ENCODE measurements at places on chromosomes 7 and 10.

DNA sequence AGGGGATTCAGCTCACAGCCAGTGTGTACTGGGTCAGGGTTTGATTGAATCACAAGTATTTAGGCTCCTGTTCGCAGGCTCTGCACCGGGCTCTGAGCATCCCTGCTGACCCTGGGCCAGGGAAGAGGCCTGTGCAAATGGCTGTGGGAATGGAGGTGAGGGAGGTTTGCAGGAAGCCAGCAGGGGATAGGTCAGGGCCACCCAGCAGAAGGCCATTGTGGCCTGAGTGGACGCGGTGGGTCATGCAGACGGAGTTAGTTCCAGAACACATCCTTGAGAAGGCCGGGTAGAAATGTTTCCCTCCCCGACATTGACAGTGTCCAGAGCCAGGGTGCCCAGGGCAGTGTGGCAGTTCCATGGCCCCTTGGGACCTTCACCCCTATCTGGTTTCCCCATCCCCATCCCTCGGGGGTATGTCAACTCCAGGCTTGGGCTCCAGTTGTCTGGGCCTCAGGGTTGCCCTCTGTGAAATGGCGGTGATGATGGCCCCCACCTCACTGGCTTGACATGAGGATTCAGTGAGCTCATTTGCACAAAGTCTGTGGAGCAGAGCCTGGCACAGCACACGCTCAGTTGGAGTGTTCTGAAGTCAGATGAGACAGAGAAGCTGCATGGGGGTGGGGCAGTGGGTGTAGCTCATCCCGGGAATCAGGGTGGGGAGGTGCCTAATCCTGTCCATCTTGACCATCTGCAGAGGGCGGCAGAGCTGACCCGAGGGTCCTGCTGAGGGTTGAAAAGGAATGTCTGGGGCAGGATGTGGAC is 107.6 kb downstream of the ADCY1 start:
- no peak for DNase-seq

DNA sequence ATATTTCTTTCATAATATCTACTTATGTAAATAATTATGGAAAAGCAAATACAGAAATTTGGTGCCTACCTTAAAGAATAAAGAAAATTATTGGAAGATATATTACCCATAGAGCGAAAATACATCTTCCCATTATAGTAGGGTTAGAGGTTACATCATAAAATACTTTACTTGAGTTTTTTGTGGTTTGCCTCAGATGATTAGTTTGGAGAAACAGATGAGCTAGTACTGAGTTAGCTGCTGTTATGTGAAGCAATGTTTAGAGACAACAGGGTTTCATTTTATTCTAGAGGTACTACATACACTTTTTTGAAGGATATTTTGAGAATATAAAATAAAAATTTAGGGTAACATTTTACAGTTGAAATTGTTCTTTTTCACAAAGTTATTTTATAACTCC is 2.9 kb upstream of the MLLT10 start:
- DNase-seq, result no peak

DNA sequence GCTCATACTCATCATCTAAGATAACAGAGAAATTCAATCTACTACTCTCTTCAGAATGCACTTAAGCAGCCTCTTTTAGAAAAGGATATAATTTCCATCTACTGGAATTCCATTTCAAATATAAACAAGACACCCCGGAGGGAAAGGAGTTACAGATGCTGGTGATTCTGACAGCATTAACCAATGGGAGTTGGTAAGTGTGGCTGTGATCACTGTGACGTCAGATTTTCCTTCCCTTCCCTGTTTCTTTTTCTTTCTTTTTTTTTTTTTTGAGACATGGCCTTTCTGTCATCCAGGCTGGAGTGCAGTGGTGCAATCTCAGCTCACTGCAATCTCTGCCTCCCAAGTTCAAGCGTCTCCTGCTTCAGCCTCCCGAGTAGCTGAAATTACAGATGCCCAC is 106.6 kb downstream of the ACTR3B start:
- DNase-seq, result no peak

GRCh38 chr10:58409956-58410610 is 24.9 kb downstream of the TFAM start:
- DNase-seq, result no peak

GRCh38 chr10:93281367-93281720 is 200.8 kb downstream of the MYOF start:
- no peak for DNase-seq

- DNase-seq, result no peak
Observed at GRCh38 chr7:42197451-42197850, 39.6 kb downstream of the GLI3 start.

GRCh38 chr7:158585721-158586498 is 1.7 kb downstream of the PTPRN2 start:
- peak; percentile 50 for DNase-seq

DNA sequence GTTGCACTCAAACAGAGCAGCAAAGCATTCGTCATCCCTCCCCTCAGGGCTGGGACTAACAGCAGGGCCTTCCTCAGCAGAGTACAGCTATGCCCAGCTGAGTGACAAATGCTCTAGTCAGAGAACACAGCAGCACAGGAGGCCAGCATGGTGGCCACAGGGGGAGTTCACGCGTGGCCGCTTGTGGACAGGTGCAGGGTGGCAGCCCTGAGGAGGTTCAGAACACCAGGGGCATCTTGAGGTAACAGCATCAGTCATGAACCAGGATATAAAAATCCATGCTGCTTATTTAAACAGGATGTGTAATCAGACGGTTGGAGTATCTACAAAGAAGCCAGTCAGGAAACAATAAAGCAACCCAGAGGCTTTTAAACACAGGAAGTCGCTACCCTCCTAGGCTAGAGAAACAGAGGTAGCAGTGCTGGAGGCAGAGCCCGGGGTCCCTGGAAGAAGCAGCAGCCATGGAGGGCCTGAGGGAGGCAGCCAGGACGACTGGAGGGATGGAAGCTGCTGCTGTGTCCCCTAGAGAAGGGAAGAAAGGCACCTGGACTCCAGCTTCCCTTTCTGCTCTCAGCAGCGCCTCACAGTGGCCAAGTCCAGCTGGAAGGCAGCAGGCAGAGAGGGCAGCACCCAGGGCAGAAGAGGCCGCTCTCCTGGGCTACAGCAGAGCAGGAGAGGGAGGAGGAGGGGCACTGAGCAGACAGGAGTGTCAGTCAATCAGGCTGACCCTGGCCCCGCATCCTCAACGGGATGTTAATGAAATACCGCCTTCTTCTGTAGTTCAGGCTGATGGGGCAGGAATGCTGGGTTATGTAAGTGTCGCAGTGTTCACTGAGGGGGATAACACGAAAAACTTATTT is 70.8 kb upstream of the UCN3 start:
- DNase-seq, result peak; percentile 71

GRCh38 chr7:127828843-127829500 is 177.0 kb downstream of the SND1 start:
- DNase-seq, result no peak

GRCh38 chr7:137880432-137880831 is 33.7 kb upstream of the DGKI start:
- no peak for DNase-seq

GRCh38 chr7:121681700-121682099 is 191.3 kb upstream of the PTPRZ1 start:
- no peak for DNase-seq

- no peak for DNase-seq
Observed at GRCh38 chr7:121537031-121537430, 140.9 kb upstream of the FAM3C start.

GRCh38 chr10:63221950-63222349 is 88.8 kb downstream of the NRBF2 start:
- DNase-seq, result no peak

DNA sequence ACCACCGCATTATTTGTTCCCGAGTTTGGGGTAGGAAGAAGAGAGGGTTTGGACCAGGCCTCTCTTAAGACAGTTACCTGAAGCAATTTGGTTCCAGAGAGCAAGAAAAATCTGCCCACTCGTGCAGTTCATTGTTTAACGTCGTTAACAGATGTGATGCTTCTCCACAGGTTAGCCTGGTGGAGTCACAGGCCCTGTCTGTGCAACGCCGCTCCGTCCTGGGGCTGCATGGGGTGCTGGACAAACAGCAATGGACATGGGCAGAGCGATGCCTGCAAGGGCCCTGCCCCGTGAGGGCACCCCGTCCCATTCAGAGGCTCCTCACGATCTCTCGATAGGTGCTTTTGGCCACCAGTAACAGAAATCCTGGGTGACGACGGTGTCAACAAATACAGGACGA is 9.7 kb downstream of the FOXL3 start:
- peak; percentile 5 for DNase-seq

GRCh38 chr10:11517150-11517549 is 94.3 kb downstream of the USP6NL start:
- no peak for DNase-seq

- DNase-seq, result no peak
Observed at GRCh38 chr7:604884-605531, 85.4 kb upstream of the PDGFA start.

GRCh38 chr7:110733221-110733620 is 357.7 kb upstream of the LRRN3 start:
- no peak for DNase-seq

DNA sequence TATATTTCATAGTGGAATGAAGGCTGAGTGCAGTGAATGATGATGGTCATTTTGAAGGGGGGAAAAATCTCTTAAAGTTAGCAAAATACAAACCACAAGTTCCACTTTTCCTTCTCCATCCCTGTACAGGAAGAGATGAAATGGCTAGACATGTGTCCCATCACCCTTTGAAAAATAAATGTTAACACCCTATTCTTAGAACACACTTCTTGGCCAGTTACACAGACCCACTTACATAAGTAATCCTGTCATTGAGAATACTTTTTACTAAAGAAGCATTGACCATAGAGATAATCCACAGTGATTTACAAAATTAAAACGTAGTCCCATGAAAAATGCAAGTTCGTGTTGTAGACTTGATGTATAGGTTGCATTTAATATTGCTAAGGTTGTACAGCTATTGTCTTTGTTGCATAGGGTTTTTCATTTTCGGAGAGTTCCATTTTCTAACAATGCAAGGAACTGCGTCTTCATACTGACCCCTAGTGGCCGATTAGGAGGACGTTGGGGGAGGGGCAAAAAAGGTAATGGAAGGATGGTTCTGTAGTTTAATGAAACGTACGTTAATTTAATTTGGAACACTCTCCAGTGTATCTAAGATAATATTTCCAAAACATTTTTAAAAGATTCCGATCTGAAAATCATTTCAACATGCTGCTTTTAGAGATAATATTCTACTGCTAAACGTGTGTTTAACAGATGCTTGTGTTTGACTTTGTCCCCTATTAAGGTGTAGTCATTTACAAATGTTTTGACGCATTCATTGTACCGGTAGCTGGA is 60.9 kb downstream of the ARMC3 start:
- DNase-seq, result no peak

- no peak for DNase-seq
Observed at GRCh38 chr10:129670124-129670523, 203.1 kb downstream of the MGMT start.

DNA sequence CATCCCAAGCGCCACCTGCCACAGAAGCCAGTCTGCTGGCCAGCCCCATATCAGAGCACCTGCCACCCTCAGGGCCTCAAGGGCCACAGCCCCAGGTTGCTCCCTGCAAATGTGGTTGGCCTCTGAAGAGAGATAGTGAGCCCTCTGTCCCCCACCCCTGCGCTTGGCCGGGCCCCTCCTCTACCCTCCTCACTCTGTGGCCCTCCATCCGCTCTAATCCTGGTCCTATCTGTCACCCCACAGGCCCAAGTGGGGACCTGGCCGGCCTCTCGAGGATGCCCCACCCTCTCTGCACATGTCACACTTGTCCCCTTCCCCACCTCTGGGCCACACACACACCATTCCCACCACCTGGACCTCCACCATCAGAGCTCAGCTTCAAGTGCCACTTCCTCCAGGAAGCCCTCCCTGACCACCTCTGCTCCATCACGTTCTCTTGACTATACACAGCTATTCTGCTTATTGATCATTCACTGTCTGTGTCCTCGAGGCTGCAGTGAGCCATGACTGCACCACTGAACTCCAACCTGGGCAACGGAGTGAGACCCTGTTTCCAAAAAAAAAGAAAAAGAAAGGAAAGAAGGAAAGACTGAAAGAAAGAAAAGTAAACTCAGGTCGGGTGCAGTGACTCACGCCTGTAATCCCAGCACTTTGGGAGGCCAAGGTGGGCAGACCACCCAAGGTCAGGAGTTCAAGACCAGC is 42.4 kb downstream of the TNRC18 start:
- DNase-seq, result no peak

GRCh38 chr7:98211221-98211675 is at the start of gene BHLHA15:
Gene BHLHA15, plus strand, starts transcription at chr7:98211439. Its CDS starts 871 bp downstream, at chr7:98212310.
- peak; percentile 79 for DNase-seq

DNA sequence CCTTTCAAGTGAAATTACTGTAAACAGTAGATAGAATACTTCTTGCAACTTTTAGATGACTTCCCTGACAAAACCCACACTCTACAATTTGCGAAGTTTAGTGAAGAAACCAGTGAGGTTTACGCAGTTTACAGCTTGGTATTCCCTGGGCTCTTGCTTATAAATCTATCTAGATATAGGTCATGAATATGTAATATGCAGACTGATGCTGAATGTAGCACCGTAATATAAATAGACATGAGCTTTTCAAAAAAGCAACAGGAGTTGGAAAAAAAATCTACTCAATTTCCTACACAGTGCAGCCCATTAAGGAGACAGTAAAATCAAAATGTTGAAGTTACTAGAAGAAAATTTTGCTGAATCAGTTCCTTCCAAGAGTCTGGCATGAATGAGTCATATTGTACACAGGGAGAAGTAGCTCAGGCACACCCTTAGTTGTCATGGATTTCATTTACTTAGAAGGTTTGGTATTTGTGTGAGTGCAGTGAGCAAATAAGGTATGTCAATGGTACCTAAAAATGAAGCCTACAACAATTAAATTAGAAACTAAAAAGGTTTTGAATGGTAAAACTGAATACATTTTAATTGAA is 67.7 kb upstream of the NEUROD6 start:
- no peak for DNase-seq

DNA sequence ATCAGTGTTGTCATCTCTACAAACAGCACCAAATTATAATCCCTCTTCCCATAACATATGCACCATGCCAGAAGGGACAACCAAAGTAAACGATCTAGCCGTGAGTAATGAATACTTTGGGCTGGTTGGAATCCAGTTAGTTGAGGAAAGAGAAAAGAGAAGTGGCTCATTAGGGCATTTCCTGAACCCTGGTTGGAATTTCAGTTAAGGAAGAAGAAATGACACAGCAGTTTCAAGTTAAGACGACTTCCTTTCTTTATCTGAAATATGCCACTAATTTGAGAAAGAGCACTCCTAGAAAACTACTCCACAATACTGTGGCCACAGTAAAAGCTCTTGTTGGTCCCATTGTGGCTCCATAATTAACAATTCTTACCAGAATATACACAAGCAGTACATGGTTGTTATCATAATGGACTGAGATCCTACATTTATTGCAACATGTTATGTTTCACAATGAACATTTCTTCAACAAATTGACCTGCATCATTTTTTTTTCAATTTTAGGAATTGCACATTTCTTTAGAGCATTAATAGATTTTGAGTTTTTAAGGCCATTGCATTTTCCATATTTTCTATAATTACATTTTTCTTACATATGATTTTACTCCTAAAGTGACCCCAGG is at the start of gene TFEC:
TSS of gene TFEC (minus strand) at position 113 of the 626 bp plus-strand sequence. CDS start 46,322 bp downstream, outside the sequence.
- no peak for DNase-seq

DNA sequence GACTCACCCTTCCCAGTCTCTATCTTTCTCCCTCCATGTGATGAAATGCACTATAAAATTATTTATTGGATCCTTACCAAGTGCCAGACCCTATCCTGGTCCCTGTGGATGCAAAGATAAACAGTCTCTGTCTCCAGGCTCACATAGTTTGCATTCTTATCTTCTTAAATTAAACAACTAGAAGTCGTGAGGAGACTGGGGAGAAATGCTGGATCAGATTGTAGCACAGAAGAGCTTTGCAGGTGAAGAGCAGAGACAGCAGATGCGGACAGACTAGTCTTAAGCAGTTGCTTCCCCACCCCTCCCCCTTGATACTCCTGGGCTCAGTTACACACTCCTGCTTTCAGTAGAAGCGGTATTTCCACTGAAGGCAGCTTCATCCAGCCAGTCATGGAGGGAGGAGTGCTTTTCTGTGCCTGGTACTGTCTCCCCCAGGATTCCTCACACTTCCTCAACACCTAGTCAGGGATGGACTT is 20.8 kb upstream of the CDK1 start:
- no peak for DNase-seq

Measured in left colon (tissue), 2 donors.